SJCRH30 (cell line): ENCODE measurements at places on chromosomes 7 and 10. TPM values are rescaled to one million over a fixed set of nuclear protein-coding genes. Genes with fewer than 3 reads are reported as not detected.

DNA sequence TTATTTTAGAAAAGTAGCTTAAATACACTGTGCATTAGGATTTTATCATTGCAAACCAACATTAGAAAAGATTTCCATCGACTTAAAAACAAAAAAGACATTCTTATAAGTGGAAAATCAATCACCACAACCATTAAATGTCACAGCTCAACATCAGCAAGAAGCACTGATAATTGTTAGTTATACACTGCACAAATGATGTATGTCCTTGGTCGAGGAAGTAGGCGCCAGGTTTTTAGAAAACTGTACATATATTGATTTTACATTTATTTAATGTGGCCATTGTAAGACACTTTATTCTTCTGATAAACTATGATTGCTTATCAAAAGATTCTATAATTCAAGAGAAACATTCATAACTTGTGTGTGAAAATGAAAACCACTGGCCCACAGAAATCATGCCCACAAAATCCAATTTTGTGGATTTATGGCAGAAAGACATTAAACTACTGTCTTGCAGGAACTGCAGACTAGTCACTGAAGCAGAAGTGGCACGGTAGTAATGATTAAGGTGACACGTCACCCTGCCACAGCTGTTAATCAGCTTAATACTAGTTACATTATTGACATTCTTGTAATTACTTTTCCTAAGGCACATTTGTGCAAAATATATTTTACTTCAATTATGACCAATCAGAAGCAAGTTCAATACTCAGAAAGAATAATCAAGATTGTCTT lies 79.4 kb downstream of the VPS41 start:
- H3K27ac ChIP-seq, result no peak overlapping the region
- no peaks in the 10 kb centered on the region for H3K36me3 ChIP-seq
- no peak for DNase-seq
- H3K4me3 ChIP-seq, result no peak overlapping the region
- H3K27me3 ChIP-seq, result no peaks in the 10 kb centered on the region

DNA sequence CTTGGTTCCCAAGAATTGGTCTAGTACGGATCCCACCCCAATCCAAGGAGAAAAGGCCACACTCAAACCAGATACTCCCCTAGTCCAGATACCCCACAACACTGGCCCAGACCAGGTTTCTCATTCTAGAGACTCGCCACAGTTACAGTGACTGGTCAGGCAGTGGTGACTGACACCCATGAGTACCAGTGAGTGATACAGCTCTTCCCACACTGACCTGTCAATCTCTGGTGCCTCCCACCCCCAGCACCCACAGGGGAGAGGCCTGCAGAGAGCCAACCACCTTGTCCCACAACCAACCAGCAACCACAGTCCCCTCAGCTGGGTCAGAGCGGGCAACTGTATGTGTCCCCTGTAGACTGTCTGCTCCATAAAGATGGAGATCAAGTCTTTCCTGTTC lies 152.8 kb downstream of the NEURL1 start:
- no peak for DNase-seq
- no peaks in the 10 kb centered on the region for H3K36me3 ChIP-seq
- H3K4me1 ChIP-seq, result peaks cover 22% of the 10 kb centered on the region
- H3K4me3 ChIP-seq, result no peak overlapping the region

DNA sequence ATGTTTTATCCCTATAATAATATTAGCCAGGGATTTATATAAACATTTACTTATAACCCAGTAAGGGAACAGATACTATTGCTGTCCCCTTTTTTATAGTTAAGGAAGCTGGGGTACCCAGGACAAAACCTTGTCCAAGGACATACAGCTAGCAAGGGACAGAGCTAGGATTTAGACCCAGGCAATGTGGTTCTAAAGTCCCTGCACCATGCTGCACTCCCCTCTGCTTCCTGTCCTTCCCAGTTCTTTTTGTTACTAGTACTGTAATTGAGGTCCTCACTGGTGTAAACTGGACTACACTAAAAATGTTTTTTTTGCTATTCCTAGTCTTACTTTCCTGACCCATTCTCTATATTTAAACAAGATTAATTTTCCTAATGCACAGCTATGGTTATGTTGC lies 16.6 kb downstream of the KLHDC10 start:
- no peaks in the 10 kb centered on the region for H3K4me1 ChIP-seq
- H3K36me3 ChIP-seq, result peaks cover 32% of the 10 kb centered on the region
- H3K4me3 ChIP-seq, result no peak overlapping the region
- H3K27ac ChIP-seq, result no peak overlapping the region

MARVELD1 gene
- total RNA-seq, result 29.8 and 30.4 TPM in 2 replicates

RBP3 gene
- not detected in 2 replicates for total RNA-seq

VPS37D gene
- total RNA-seq, result 0.53 and 1.2 TPM in 2 replicates

- DNase-seq, result peak; percentile 61
- H3K27ac ChIP-seq, result peak overlapping the region; percentile 99
- H3K36me3 ChIP-seq, result no peaks in the 10 kb centered on the region
- no peaks in the 10 kb centered on the region for H3K27me3 ChIP-seq
- peaks cover 16% of the 10 kb centered on the region for H3K4me1 ChIP-seq
These were observed 736 bp downstream of the SKIDA1 start for GRCh38 chr10:21524526-21525366.

DNA sequence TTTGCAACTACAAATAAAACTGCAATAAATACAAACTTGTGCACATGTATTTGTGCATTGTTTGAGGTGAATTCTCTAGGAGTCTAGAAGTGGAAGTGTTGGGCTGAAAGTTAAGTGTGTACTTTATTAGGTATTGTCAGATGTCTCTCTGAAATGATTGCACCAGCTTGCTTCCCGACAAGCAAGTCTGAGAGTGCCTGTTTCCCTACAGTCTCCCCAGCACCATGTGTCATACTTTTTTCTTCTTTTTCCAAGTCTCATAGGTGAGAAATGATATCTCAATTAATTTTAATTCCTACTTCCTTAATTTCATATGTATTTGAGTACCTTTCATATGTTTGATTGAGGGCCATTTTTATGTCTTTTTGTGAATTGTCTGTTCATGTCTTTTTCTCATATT lies 336.2 kb downstream of the PAXIP1 start:
- DNase-seq, result no peak
- H3K4me1 ChIP-seq, result no peaks in the 10 kb centered on the region
- H3K27me3 ChIP-seq, result peaks cover 8% of the 10 kb centered on the region; the same call in 1 of the 2 replicates
- no peak overlapping the region for H3K4me3 ChIP-seq

EBF3 gene
- 13.1 and 13.2 TPM in 2 replicates for total RNA-seq
